ENCODE measurements at places on chromosomes 1 and 21. TPM values are rescaled to one million over a fixed set of nuclear protein-coding genes. Genes with fewer than 3 reads are reported as not detected.

WDR64 gene
- not detected for polyA plus RNA-seq

NOS1AP gene
- 0.98 TPM for polyA plus RNA-seq

USP25 gene
- polyA plus RNA-seq = 10.8 TPM

LCE1F gene
- polyA plus RNA-seq = not detected

ZNF691 gene
- polyA plus RNA-seq = 4.4 TPM

PEX11B gene
- 19.3 TPM for polyA plus RNA-seq

KIF2C gene
- 9.4 TPM for polyA plus RNA-seq

GRIK1 gene
- 0.02 TPM for polyA plus RNA-seq

USH2A gene
- not detected for polyA plus RNA-seq

RNF186 gene
- polyA plus RNA-seq = not detected

S100A14 gene
- polyA plus RNA-seq = 3,167 TPM

HNRNPR gene
- 46.5 TPM for polyA plus RNA-seq

TTC22 gene
- polyA plus RNA-seq = 92.9 TPM

OPRD1 gene
- not detected for polyA plus RNA-seq

PTPN14 gene
- polyA plus RNA-seq = 4.1 TPM

TMEM53 gene
- 5.0 TPM for polyA plus RNA-seq

IVL gene
- 344 TPM for polyA plus RNA-seq

SUSD4 gene
- polyA plus RNA-seq = 50.5 TPM

PTGS2 gene
- polyA plus RNA-seq = 0.29 TPM

SPRR5 gene
- polyA plus RNA-seq = 1.1 TPM

C1orf116 gene
- polyA plus RNA-seq = 85.8 TPM

C1orf94 gene
- polyA plus RNA-seq = not detected

Measured in esophagus (tissue), 2 donors.